Kidney epithelial cell (primary cell): ENCODE measurements at places on chromosomes 6 and 20. TPM values are rescaled to one million over a fixed set of nuclear protein-coding genes. Genes with fewer than 3 reads are reported as not detected.

DNA sequence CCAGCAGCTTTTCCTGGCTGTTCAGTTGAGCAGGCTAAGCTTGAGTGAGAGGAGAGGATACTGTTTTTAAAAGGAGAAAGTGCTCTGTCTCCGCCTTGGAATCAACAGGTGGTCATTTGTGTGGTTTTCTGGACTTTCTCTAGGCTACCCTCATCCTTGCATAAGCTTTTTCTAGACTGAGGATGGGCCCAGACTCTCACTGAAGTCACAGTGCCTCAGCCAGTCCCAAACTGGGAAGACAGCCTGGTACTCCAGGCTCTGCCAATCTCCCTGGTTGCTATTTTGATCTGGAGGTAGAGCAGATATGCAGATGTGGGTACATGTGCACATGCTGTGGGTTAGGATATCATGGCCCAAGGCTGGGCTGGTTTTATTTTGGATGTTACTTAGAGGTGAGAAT, 7.0 kb downstream of the SCUBE3 start:
- no peak for DNase-seq

- DNase-seq = no peak
Observed at GRCh38 chr6:28724395-28724794, 198.7 kb downstream of the GPX5 start.

HTR1E gene
- not detected in 2 replicates for total RNA-seq

DNA sequence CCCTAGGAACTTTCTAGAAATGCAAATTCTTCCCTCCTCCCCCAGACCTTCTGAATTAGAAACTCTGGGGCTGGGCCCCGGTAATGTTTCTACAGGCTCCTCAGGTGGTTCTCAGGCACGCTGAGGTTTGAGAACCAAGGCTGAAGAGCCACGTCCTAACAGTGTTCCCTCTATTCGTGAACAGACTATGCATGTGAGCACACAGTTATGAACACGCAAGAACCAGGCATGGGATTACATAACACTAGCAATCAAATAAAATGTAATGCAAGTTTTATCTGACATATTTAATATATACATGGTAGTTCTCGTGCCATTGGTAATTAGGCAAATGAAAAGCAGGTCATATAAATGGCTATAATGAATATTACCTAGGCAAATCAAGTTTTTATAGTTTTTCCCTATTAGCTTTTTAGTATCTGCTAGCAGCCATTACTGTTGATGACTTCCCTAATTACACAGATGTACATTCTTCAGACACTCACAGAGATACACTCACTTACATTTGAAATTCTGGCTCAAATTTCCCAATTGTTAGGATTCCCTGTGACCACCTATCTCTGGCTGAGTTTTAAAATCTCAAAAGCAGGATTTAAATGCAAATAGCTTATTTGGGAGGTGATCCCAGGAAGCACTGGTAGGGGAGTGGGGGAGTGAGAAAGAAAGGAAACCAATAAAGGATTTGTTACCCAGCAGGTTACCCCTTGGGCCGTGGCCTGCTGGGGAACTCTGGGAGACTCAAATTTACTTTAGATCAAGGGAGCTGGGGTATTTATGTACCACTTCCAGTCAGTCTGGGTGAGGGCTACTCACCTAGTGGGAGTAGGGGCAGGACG, 104.1 kb downstream of the TCP11 start:
- DNase-seq = no peak

OTOR gene
- not detected in 2 replicates for total RNA-seq

DNA sequence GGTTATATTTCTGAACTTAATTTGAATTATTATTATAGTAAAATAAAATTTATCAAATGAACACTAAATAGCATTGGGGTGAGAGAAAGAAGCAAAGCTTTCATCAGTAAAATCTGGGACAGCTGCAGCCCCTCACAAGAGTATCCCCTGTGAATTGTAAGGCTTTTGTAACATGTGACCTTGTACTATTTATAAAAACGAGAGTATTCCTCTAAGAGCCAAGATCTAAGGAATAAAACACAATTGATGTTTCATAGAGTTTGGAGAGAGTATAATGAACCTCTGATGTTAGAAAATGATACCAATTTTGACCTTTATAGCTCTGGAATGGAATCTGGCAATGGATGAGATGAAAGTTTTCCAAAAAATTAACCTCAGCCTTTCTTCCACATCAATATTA, 617.2 kb upstream of the ID4 start:
- DNase-seq = no peak

GRCh38 chr6:78484198-78485064, 382.9 kb upstream of the IRAK1BP1 start:
- no peak for DNase-seq

MYMX gene
- total RNA-seq = not detected in 2 replicates

GRCh38 chr6:150152891-150153876, 10.3 kb downstream of the PPP1R14C start:
- DNase-seq = no peak

- DNase-seq = no peak
Observed at GRCh38 chr20:58693226-58694006, 816 bp downstream of the NPEPL1 start.

DNA sequence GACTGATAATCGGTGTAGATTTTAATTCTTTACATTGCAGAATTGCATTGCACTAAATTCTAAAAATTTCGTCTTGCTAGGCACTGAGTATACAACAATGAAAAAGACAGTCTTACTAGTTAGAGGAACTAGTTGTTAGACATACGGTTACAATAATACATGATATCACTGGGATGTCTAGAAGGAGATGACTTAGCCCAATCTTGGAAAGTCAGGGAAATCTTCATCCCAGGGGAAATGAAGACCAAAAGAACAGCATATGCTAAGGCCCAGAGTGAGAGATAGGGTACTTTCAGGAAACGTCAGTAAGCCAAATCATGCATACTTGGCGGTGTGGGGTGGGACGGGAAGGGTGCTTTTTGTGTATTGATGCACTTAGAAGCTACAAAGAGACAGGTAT, 901 bp downstream of the CEP57L1 start:
- DNase-seq = no peak

DNA sequence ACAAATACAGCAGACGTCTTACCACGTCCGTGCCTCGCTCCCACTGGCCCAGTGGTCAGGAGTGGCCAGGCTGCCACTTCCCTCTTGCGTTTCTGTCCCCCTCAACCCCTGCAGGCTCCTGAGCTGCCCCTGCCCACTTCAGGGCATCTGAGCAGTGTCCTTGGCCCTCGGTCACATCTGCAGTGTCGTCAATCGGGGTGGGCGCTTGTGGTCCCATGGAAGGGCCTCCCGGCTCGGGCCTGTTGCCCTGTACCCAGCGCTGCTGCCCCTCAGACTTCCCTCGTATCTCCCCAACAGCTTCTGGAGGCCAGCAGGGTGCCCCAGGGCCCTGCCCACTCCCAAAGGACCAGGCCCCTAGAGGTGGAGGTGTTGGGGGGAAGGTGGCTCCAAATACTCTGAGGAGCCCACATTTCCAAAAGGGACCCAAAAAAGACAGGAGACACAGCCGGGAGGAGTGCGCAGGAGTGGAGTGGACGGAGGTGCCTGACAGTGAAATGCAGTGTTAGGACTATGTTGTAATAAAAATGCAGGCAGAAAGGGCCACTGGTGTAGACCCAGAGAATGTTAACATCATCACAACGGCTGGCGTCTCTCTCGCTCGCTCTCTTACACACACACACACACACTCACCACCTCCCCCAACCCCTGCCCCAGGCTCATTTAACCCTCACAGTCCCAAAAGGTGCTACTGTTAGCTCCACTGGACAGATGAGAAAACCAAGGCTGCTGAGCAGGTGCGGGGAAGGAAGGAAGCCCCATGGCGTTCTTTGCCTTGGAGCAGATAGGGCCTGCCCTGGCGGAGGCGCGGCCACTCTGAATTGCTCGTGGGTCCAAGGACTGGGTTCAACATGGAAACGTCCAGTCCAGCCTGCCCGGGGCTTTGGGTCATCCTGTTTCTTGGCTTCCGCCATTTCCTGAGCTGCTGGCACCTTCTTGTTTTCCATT, 343.9 kb downstream of the ZFAND3 start:
- no peak for DNase-seq
